ENCODE measurements at places on chromosomes 4 and X.

DNA sequence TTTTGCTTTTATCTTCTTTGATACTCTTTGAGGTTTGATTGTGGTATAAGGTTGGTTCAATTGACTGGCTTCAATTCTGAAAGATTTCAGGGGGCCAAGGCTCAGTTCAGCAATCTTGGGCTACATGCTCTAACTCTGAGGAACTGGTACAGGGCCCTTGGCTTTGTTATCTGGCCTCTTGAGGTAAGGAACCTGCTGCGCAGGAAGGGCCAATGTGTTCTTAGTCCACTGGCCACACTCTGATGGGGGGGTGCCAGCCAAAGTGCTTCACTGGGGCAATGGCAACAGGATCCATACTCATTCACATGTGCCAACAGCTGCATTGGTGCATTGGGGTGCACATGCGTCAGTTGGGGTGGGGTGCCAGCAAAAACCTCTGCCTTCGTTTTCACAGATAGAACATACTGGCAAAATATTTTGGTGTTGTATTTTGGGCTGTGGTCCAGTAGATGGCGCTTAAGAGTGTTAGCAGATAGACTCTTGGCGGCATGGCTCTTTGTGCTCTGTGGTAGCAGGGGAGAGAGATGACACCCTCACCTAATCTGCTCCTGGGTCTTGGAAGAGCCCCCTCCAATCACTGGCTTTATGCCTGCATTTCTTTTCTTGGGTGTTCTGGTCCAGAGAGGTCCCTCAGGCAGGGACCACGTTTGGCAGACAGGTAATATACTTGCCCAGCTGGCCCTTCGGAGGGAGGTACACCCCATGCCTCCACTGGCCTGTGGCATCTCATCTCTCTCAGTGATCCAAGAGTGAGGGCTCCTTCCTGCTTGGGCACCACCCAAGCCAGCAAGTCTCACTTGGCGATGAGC lies 42.9 kb downstream of the NDST3 start:
- no peak for DNase-seq

- DNase-seq = no peak
Observed at GRCh38 chr4:25146076-25146475, 14.2 kb downstream of the SEPSECS start.

GRCh38 chrX:140425712-140426395 lies 79.0 kb downstream of the SOX3 start:
- DNase-seq = no peak

DNA sequence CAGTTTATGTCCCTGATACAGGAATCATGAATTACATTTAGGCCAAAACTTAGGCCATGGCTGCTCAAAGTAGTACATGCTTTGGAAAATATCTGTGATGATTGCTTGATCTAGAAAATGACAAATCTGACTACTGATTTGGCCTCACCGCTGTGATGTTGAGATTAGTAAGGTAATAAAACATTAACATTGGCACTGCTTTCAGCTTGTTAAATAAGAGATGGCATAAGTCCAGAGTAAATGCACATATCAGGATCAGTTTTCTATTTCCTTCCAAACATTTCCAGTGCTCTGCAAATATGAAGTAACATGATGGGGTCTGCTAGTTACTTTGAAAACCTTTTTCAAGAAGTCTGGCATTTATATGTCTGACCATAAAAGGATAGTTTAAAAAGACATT lies 687.3 kb upstream of the ACTRT1 start:
- no peak for DNase-seq

GRCh38 chr4:84530454-84530853 lies 31.4 kb upstream of the NKX6-1 start:
- DNase-seq = no peak

DNA sequence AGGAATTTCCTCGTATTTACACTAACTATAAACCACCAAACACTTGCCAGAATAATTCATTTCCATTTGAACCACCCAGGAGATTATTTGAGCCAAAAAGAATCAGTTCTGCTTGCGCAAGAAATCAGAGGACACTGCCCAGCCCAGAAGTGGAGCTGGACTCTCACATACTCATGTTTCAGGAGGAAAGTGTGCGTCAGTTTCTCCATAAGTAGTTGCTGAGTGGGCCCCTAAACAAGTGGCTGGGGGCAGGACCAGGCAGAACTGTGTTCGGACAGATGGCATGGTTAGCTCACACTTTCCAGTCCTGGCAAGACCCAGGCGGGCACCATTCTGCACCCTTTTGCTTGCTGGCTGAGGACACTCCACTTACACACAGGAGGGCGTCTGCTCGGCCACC lies 38.8 kb downstream of the BTC start:
- no peak for DNase-seq

DNA sequence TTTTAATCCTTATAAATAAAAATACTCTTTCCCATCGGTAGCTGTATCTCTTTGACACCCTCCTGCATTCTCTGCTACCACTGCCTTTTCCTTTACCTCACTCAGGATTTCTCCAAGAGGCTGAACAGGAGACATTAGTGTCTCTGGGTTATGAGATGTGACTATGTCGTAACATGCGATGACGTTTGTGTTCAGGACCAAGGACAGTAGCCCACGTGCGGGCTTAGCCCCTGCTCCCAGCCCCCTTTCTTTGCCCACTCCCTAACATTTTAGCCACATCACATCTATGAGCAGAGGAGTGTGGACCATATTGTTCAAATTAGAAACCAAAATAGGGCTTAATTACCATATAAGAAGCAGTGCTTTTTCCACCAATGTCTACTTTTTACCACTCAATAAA lies 369.3 kb downstream of the FBXW7 start:
- DNase-seq = no peak

- DNase-seq = no peak
Observed at GRCh38 chrX:50707405-50707804, 106.6 kb downstream of the SHROOM4 start.

DNA sequence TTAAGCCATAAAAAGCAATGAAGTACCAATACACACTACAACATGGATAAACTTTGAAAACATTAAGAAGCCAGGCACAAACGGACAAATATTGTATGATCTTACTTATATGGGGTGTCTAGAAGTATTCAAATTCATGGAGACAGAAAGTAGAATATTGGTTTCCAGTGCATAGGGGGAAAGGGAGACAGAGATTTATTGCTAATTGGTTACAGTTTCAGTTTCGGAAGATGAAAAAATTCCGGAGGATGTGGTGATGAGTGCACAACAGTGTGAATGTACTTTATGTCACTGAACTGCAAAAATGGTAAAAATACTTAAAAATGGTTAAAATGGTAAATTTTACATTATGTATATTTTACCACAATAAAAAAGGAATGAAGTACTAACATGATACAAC lies 5.1 kb upstream of the PRDX4 start:
- DNase-seq = no peak

GRCh38 chrX:39318506-39319343 lies 517.5 kb downstream of the MID1IP1 start:
- no peak for DNase-seq

GRCh38 chr4:117987464-117987863 lies 46.8 kb upstream of the NDST3 start:
- no peak for DNase-seq

DNA sequence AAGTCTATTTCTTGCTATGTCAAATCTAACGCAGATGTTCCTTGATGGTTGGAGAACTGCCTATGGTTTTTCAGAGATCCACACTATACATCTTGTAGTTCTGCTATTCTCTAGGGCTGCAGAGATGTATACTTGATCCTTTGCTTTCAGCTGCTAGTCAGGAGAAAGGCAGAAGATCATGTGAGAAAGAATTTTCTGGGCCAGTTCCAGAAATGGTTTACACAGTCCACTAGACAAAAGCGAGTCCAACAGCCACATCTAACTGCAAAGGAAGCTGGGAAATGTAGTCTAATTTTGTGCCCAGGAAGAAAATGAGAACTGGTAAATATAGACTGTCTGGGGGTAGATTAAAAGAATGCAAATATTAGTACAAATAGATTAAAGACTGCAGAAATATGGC lies 394.3 kb upstream of the SLIT2 start:
- DNase-seq = no peak

- no peak for DNase-seq
Observed at GRCh38 chrX:32842053-32842452, 369.3 kb downstream of the DMD start.

Measured in AG09309 (cell line).